Natural killer cell treated with Interleukin-12 subunit alpha and Interleukin-12 subunit beta and Interleukin-15 and Interleukin-18, amount 100 ng/mL, for 72 hours (primary cell): ENCODE measurements at places on chromosomes 6 and 20.

DNA sequence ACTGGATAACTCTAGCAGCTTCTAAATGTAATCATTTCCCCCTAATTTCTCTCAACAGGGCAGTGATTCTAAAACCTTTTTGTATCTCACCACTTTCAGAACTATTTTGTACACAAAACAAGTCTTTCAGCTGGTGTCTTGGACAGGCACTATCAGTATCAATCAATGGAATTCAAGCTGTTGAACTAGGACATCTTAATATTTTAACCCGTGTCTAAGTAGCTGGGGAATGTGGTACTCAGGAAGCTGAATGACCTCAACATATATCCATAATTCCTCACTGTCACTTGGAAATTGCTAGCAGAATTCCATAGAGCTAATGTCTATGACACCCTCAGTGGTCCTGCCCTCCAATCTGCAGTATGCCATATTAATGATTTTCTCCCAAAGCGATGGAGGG is 24.5 kb downstream of the ADAT2 start:
- DNase-seq: no peak

DNA sequence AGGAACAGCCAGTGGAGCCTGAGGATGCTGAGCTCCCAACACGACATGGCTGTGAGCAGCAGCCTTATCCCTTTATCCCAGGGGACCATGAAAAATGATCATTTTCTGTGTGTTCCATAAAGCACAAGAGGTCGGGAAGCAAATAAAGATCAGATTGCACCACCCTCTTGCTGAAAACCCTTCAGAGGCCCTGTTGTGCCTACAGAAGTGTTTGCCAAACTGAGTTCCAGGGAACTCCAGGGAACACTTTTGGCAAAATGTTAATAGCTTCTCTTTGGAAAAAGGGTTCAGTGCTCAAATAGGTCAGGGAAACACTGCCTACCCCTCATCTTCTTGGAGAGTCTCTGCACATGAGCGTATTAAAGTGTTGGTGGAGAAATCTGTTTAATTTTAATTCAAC is 24.4 kb downstream of the ARMC2 start:
- DNase-seq: no peak

- no peak for DNase-seq
Measured at GRCh38 chr20:14860410-14860814, 523.0 kb upstream of the FLRT3 start.

- no peak for DNase-seq
Measured at GRCh38 chr6:139398658-139399057, 24.2 kb upstream of the CITED2 start.

GRCh38 chr20:60021104-60021503 is 62.9 kb downstream of the CDH26 start:
- DNase-seq: no peak

DNA sequence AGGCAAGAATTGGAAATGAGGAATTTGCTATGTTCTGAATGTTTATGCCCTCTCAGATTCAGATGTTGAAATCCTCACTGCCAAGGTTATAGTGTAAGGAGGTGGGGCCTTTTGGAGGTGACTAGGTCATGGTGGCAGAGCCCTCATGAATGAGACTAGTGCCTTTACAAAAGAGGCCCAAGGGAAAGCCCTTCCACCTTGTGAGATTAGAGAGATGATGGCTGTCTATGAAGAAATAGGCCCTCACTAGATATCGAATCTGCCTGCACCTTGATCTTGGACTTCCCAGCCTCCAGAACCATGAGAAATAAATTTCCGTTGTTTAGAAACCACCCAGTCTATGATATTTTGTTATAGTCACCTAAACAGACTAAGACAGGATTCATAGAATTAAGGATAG is 10.4 kb downstream of the ASIP start:
- DNase-seq: no peak

- DNase-seq: no peak
Measured at GRCh38 chr6:68727699-68728098, 92.6 kb downstream of the ADGRB3 start.

- DNase-seq: no peak
Measured at GRCh38 chr20:61454053-61454452, 202.0 kb downstream of the CDH4 start.

- no peak for DNase-seq
Measured at GRCh38 chr6:49849213-49849907, 17.0 kb downstream of the CRISP1 start.

DNA sequence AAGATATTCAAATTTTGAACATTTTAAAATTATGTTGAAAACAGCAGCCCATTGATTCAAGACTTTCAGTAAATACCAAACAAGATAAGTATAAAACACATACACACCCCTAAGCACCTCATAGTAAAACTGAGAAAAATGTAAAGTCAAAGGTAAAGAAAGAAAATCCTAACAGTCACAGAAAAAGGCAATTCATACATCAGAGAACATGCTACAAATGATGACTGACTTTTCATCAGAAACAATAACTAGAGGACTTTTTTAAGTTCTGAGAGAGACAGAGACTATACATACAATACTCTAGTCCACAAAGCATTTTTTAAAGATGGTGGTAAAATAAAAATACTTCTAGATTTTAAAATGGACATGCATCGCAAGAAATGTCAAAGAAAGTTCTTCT is 111.0 kb downstream of the PFDN4 start:
- no peak for DNase-seq

- no peak for DNase-seq
Measured at GRCh38 chr20:4828830-4829513, 107.3 kb downstream of the PRND start.

DNA sequence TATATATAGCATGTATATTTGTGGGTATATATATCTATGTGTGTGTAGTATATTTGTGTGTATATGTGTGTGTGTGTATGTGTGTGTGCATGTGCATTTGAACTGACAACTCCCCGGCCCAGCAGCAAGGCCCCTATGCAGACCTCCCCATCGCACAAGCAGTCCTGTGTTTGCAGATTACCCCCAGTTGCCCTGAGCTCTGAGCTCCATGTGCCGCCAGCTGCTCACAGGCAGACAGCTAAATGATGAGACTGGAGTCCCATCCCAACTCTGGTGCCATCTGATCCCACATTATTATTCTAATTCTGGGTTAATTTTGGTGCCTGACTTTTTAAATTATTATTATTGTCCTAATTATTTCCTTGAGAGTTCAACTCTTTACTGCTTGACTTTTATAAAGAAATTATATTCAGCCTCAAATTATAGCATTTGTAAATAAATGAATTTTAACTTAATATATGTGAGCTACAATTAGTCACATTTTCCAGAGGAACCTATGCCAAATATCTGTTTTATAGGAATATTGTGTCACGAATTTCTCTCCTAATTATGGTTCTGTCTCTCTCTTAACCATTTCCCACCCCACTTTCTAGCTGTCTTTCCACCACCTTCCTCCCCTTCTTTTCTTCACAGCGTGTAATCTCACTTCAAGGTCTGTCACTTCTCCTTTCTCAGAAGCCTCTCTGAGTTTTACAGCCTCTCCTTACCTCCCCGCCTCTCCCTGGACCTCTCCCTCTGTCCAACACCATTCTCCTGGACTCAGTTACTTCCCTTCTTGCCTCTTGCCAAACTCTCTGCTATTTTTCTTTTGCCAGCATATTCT is 90.6 kb upstream of the SYNDIG1 start:
- DNase-seq: no peak

DNA sequence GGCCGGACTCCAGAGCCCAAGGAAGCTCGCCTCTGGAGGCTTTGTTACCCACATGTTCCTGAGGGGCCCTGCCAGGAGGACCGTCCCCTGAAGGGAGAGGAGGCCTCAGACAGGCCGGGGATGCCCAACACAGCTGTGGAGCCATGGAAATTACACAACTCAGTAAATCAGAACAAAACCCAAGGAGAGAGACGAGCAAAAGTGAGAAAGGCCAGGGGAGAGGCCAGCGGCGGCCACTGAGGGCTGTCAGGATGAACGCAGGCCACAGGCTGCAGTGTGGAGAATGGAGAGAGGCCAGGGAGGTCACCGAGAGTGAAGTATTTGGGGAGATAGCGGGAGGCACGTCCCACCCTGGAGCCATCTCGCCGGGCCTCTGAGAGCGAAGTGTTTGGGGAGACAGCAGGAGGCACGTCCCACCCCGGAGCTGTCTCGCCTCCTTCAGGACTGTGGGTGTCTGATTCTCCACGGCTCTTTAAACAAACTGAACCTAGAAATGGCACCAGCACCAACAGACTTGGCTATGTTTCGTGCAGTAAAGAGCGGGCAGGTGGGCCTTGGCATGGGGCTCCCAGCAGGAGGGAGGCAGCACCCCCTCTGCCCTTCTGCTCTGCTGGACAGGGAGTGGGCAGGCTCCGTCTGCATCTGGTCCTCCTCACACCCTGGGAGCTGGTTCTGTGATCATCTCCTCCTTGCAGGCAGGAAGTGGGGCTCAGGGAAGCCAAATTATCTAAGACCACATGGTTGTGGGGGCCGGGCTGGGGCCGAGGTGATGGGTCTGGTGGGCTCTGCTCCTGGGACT is 91.0 kb downstream of the YTHDF1 start:
- peak; percentile 37 for DNase-seq

DNA sequence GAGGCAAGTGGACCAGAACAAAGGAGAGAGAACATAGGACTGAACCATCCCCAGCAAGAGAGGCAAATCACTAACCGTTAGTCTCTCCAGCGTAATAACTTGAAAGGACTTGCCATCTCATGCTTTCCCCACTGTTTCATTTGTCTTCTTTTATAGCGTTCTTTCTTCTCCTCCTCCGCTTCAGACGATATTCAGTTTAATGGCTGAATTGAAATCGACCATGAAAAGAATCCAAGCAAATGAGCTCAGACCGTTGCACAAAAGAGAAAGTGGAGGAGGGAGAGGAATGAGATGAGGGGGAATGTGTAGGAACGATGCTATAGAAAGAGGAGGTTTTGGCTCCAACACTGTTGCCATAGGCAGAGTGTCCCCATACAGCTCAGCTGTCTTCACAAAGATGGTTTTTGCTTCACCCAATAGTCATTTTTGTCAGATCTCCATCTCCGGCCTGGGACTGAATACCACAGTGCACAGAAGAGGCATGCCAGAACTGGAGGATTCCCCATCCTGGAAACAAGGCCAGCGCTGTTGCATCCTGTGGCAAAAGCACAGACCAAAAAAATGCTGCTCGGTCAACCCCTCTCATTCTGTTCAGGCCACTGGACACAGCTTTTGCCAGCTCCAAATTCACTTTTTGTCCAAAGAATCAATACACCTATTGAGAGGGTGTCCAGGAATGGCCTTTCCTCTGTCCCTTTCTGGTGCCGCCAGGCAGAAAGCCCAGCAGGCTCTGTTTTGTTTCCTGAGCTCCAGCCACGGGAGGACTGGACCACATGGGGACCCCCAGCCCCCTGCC is 176.1 kb downstream of the ID4 start:
- DNase-seq: no peak

DNA sequence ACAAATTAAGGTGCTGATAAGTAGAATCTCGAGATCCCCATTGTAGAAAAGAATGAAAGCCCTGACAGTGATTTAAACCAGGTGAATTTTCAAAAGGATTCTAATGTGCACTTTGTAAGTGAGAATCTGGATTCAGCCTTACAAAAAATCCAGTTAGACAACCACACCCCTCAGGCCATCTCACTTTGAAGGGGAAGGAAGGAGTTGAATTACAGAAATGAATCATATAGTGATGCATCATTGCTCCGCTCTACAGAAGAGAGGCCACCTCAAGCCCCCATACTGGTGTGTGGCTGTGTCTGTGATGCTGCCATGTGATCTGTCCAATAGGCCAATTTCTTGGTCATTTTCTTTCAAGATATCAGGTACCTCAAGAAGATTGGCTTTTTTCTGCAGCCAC is 85.5 kb upstream of the NT5E start:
- no peak for DNase-seq

DNA sequence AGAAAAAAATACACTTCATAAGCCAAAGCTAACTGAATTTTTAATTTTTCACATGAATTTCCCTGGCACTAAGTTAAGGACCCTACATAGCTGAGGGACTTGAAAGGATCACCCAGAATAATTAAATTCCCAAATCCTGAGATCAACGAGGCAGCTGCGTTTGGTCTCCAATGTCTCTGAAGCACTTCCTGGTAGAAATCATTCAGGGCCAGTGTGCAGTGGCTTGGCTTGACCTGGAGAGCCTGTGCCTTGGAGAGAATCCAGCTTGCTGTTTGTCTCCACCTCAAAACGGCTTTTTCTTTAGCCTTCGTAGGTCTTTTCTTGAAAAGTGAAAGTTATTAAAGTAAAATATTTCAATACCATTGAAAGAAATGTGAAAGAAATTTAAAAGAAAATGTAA is 92.4 kb downstream of the SMOC2 start:
- DNase-seq: no peak

DNA sequence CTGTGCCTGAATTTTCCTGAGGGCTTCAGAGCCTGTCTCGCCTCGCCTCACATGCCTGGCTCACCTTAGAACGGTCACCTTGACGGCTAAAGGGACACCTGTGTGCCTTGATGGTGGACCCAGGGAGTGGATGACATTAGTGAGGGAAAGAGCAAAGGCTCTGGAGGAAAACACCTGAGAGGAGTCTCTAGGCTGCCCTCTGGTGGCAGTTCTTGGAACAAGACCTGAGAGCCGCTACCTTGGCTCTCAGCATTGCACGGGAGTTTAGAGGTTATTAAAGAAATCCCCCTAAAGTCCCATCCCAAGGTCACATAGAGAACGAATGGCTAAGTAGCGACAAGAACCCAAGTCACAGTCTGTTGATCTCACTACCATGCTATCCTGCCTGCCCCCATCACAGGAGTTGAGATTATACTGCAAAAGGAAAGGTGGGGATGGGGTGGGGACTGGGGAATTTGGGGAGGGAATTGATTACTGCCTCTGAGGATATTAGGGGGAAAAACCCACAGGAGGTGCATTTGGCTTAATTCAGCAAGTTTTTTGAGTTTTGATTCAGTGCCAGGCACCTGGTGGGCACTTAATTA is 7.9 kb upstream of the CDSN start:
- no peak for DNase-seq

DNA sequence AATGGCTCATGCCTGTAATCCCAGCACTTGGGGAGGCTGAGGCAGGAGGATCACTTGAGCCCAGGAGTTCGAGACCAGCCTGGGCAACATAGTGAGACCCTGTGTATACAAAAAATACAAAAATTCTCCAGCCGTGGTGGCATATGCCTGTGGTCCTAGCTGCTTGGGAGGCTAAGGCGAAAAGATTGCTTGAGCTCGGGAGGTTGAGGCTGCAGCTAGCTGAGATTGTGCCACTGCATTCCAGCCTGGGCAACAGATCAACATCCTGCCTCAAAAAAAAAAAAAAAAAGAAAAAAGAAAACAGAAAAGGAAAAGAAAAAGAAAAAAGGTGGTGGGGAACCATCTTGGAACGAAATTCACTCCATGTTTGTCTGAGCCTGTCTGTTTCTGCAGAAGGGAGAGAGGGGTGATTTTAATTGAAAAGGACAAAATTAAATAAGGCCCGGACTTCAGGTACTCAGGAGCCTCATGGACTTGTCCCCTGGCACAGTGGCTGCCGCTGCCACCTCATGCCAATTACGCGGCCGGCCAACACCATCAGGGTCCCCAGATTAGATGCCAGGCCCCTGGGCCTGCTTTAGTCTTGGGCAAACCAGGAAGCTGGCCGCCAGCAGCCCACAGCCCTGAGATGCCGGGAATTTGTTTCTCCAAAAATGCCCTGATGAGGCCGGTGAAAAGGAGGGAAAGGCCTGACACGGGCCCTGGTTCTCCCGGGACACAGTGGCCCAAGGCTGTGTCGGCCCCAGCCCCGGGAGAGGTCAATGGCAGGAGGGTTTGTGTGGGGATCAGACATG is 37.8 kb upstream of the STX16 start:
- no peak for DNase-seq
